ENCODE measurements at places on chromosomes 3 and 15.

DNA sequence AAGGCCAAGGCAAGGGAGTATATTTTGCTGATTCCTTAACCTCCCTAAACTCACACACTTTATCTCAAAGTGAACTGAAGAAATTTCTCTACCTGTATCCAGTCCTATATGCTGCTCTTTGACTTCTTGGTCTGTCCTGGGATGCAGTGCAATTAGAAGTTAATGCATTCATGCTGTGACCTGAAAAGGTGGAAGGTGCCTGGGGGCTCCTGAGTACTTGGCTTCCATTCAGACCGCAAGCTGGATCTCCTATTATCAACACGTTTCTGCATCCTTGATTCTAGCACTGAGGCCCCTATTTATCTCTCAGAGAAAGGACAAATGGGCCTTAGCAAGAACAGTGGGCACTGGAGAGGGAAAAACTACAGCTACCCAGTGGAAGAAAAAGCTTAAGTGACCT lies 17.7 kb upstream of the CADPS start:
- no peak for DNase-seq

- no peak for DNase-seq
Observed at GRCh38 chr3:48697952-48698351, 12.2 kb upstream of the NCKIPSD start.

- DNase-seq = no peak
Observed at GRCh38 chr15:56616551-56616950, 116.8 kb downstream of the ZNF280D start.

GRCh38 chr15:55916666-55917409 lies 76.6 kb downstream of the NEDD4 start:
- DNase-seq = no peak

DNA sequence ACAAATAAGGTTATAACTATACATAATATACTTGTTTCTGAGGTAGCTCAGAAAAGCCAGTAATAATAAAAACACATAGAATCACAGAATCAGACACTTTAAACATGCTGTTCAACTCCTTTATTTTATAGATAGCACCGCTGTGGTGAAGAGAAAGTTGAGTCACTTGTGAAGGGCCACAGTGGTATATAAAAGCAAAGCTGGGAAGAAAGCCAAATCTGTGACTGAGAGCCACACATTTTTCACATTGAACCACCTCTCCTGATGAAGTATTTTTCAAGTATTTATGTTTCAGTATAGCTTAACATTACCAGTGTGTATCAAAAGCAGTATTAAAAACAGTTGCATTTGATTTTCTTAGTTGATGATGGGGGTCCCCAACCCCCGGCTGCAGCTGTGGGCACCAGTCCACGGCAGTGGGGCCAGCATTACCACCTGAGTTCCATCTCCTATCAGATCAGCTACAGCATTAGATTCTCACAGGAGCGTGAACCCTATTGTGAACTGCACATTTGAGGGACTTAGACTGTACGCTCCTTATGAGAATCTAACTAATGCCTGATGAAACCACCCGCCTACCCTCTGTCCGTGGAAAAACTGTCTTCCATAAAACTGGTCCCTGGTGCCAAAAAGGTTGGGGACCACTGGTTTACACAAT lies 46.2 kb downstream of the TBL1XR1 start:
- no peak for DNase-seq

- no peak for DNase-seq
Observed at GRCh38 chr3:89278302-89279025, 171.0 kb downstream of the EPHA3 start.

DNA sequence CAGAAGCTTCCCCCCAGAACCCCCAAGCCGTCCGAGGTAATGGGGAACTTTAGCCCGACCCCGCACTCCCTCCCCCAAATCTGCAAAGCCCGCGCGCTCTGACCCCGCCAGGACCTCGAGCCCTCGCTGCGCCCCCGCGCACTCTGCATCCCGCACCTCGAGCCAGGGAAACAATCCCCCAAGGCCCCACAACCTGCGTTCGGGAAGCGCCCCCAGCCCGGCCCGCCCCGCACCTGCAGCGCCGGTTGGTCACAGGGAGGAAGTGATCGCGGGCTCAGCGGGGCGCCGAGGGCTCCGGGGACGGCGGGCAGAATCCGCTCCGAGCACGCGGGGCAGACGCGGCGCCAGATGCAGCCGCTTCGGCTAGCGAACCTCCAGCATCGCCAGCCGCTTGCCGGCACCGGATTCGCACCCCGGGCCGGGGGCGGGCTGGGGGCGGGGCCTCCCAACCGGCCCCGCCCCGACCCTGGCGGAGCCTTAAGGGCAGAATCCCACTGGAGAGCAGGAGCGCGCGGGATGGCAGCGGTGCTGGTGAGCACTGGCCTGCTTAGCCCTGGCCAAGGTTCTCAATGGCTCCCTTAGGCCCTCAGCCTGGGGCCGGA lies at the start of gene CAMKV:
Gene CAMKV (minus strand): TSS at position 382 of the 602 bp plus-strand sequence. CDS start 7,518 bp downstream, outside the sequence.
- no peak for DNase-seq

GRCh38 chr15:59741274-59741906 lies 52.3 kb upstream of the BNIP2 start:
- no peak for DNase-seq

DNA sequence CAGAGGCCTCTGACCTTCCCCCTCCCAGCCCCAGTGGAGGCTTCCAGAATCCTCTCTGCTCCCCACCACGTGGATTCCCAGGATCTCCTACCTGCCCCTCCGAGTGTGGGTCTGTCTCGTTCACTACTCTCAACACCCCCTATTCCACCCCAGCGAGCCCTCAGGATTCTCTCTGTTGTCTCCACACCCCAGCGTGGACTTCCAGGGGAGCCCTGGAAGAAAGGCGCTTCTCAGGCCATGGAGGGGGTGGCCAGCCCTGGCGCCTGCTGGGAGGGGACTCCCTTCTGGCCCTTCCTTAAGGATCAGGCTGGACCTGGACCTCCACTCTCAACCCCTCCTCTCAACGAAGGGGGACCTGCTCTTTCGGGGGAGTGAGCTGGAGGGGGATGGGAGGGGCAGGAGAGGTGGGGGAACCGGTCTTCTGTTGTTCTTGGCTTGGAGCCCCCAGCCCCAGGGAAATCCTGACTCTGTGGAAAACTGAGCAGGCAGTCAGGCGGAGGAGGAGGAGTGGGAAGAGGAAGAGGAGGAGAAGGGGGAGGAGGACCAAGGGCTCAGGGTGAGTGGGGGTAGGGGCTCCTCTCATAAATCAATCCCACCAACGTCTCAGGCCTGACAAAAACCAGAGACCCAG lies 32.9 kb downstream of the EPHB3 start:
- no peak for DNase-seq

DNA sequence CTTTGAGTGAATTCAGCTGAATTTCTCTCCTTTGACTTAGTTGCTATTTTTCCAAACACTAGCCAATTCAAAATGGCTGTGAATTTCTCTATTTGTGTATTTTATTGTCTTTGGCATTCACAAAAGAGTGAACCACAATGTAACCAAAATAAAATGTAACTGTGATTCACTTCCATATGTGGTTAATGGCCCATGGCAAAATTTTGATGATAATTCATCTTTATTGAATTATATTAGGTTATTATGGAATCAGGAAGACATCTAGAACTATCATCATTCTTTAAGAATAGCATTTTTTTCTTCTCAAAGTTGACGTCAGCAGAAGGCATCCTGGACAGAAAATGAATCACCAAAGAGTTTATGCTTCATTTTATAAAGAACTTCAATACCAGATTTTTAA lies 705.3 kb upstream of the NAALADL2 start:
- DNase-seq = no peak

DNA sequence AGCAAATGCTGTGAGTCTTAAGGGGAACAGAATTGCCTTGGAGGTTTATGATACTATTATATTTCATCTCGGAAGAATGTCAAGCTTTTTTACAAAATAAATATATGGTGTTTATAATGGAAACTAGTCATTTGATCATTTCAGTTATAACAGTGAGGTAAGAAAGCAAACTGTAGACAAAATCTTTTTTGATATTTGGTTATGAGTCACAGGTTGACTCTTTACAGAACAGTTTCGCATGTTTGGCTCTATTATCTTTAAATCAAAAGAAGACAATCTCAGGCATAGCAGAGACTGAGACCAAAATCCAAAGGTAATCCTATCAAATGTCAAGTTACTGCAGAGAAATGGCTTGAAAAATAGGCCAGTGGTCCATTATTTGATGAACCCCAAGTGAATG lies 490.9 kb upstream of the MDFIC2 start:
- DNase-seq = no peak

- no peak for DNase-seq
Observed at GRCh38 chr3:152460936-152461335, 192.2 kb downstream of the MBNL1 start.

DNA sequence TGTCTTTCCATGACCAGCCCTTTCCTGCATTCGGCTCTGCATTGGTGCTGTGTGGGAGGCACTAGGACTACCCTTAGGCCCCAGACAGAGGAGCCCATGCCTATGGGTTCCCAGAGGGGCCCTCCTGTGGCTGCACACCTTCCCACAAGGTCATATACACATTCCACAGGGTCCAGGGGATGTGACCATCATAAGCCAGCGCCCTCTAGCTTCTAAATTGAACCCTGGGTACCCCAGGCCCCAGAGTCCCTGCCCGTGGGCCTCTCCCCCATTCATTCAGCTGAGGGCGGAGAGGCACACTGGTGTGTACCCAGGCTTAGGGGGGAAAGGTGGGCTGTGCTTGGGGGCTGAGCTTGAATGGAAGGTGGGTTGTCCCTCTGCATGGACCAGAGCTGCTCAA lies 10.2 kb upstream of the SLC6A6 start:
- DNase-seq = no peak

DNA sequence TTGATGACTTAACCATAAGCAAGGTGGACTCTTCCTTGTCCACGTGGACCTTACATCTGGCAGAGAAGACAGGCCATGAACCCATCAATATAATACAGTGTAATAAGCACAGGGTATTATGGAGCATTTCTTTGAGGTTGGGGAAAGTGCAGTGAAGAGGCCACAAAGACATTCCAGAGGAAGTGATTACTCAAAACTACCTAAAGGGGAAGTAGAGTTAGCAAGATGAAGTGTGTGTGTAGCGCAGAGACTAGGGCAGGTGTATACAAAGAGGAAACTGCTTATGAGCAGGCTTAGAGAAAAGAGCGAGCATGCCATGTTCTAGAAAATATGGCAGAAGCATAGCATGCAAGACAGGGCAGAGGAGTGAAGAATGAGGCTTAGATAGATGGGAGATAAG lies 17.9 kb downstream of the CP start:
- DNase-seq = no peak

GRCh38 chr3:54760201-54760600 lies 167.7 kb downstream of the LRTM1 start:
- DNase-seq = no peak

- no peak for DNase-seq
Observed at GRCh38 chr3:8937064-8938020, 25.9 kb downstream of the RAD18 start.

- DNase-seq = no peak
Observed at GRCh38 chr3:99929745-99930139, 112.1 kb downstream of the CMSS1 start.

DNA sequence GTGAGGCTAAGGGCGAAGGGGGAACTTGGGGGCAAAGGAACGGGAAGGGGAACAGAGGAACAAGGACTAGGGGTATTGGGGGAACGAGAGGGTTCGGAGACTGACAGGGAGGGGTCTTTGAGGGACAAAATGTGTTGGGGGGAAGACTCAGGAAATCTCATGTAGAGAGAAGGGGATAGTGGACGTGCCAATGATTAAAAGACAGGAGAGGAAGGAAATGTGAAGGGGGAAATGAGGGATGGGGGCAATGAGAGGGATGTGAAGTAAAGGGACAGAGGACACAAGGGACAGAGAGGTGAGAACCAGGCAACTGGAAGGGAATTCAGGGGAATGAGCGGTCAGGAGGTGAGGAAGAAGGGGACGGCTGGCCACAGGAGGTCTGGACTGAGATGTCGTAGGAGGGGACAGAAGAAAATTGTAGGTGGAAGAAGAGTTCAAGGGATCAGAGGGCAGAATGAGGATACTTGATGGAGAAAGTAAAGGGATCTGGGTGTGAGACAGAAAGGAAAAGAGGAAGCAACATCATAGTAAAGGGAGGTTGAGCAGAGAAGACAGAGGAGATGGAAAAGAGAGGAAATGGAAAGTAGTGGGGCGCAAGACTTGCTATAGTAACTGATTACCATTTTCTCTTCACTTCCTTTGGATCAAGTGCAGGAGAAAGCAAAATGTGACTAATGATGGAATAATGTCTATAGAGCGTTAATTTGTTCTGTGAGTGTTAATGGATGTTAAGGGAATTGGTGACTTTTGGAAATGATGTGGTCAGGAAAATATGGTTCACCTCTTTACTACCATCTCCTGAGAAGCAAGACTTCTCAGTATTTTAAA lies 749 bp downstream of the RAB8B start:
- DNase-seq = no peak

DNA sequence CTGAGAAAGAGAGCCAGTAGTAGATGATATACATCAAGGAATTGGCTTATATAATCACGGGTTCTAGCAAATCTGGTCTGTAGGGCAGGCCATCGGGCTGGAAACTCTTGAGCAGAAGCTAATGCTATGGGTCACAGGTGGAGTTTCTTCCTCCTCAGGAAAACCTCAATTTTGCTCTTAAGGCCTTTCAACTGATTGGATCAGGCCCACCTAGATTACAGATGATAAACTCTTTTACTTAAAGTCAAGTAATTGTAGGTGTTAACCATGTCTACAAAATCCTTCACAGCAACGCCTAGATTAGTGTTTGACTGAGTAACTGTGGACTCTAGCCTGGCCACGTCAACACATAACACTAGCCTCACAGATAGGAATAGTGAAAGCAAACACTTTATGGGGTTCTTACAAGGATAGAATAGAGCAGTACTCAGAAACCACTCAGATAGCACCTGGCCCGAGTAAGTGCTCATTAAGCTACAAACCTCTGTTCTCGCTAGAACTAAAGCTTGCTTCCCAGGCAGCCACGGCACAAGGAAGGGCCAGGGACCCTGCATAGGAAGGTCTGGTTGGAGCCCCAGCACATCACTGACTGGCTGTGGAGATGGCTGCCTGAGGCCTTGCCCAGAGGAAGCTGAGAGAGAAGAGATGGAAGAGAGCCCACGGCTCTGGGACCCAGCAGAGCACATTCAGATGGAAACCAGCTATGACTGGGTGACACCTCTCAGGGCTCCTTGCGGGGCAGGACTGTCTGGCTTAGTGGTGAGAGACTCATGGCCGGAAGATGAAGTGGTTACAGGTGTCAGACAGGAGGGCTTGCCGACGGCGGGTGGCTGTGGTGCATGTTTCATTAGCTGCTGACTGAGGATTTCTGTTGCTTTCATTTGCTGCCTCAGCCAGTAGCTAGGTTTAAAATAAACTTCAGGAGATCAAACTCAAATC lies 202.5 kb upstream of the TLE3 start:
- peak; percentile 14 for DNase-seq

DNA sequence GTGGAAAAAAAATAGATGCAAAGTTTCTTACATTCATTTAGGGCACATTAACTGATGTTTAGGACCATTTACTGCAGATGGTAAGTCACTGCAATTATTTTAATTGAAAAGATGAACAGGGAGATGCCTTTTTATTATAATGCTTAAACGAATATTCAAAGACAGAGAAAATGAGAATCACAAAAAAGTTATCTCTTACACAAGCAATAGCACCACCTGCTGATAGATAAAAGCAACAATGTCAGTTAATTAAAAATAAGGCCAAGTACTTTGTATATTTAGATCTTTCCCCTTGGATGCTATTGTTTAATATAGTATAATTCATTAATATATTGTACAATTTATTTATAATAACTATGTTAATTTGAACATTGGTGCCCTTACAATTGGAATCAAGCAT lies 55.9 kb downstream of the IFT80 start:
- no peak for DNase-seq

Data from activated naive CD4-positive, alpha-beta T cell (primary cell).